ENCODE measurements at places on chromosomes 7 and 10.

GRCh38 chr7:118053353-118053752, 130.6 kb upstream of the LSM8 start:
- DNase-seq = no peak

DNA sequence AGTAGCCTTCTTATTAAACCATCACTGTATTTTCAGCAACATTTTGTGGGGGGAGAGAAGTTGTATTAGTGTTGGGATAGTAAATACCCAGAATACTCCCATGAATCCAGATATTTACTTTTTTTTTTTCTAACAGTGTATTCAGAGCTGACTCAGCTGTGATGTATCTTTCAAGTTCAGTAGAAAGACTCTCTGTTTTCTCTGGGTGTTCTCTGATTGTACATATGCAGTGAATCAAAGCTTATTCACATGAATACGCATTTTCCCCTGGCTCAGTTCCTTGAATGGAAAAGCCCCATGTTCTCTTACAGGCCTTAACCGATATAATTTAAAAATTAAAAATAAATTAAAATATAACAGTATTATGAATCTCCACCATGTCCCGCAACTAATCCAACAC, 1.3 kb downstream of the TFPI2 start:
- DNase-seq = no peak

- DNase-seq = no peak
These were observed 22.4 kb downstream of the ATXN7L1 start for GRCh38 chr7:105853931-105854419.

GRCh38 chr10:110174816-110175215, 32.6 kb upstream of the MXI1 start:
- no peak for DNase-seq

DNA sequence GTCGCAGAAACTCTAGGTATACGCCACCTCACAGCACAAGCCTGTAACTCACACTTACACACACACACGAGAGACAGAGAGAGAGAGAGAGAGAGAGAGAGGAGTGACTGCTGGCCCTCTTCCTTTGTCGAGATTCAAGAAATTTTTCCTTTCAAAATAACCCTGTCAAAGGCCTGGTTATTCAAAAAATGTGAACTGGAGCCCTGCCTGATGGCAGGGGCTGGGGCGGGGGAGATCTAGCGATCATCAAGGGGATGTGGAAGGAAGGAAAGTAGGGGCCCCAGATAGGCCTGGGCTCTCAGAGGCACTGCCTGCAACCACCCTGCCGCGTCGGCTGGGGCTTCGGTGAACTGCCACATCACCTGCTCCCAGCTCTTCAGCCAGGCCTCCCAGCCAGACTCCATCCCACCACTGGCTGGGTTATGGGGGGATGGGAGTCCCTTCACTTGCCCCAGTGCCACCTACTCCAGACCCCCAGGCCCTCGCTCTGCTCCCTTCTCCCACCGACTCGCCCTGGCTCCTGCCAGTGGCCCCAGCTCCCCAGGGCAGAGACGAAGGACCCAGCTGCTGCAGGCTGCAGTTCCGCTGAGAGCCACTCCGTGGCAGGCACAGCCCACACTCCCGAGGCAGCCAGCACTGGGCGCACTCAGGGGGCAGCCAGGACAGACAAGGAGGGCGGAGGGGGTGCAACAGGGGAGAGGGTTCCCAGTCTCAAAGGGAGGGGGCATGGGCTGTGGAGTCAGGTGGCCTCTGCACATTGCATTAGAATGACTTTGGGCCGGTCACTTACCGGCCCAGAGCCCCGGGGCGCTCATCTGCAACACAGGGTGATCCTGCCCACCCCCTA, 15.3 kb downstream of the KCNH2 start:
- DNase-seq = peak; percentile 89

DNA sequence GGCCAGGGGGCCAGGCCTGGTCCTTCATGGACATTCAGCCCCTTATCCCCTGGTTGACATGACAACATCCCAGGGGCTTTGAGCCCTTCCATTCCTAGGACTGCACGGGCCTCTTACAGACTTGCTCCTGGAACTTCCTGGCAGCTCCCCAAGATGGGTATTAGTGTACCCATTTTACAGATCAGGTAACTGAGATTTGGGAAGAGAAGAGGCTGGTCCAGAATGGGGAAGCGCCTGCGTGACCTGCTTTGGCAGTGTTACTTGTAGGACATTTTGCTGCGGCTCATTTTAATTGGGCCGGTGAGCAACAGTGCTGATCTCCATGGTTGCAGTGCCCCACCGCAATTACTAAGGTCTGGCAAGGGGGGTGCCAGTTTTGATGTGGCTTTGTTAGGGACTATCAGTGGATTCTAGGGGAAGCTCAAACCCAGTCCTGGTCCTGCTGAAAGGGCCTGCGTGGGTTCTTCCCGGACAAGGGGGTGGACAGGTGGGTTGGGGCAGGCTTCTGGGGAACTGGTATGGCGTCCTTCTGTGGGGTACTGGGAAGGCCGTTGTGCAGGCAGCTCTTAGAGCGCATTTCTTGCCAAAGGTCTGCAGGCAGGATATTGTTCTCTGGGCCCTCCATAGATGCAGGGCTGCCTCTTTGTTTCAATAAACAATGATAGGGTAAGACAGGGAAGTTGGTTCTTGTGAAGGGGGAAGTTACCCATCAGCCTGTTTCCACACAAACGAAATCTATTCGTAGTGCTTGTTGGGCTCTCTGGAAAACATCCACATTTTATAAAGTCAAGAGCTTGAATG, 137.6 kb downstream of the RGS10 start:
- no peak for DNase-seq
